Stimulated activated CD4-positive, alpha-beta T cell treated with anti-CD3 and anti-CD28 coated beads, TNF-alpha, amount 100 ng/mL, for 4 hours (primary cell): ENCODE measurements at places on chromosomes 2 and 18.

DNA sequence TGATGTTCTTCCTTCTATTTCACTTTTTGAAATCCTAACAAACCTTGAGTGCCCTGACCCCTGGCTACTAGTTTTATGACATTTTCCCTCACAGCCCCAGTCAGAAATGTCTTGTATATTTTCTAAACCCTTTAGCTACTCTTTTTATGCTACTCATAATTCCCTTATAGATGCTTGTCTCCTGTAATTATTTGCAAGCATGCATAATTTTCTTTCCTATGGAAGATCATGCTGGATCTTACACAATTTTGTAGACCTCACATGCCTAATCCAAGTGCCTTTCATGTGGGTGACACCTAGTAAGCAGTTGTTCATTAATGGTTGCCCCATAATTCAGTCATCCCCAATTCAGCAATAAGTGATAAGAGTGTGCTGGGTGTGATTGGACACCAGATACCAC is 6.9 kb downstream of the GPD2 start:
- DNase-seq: no peak

DNA sequence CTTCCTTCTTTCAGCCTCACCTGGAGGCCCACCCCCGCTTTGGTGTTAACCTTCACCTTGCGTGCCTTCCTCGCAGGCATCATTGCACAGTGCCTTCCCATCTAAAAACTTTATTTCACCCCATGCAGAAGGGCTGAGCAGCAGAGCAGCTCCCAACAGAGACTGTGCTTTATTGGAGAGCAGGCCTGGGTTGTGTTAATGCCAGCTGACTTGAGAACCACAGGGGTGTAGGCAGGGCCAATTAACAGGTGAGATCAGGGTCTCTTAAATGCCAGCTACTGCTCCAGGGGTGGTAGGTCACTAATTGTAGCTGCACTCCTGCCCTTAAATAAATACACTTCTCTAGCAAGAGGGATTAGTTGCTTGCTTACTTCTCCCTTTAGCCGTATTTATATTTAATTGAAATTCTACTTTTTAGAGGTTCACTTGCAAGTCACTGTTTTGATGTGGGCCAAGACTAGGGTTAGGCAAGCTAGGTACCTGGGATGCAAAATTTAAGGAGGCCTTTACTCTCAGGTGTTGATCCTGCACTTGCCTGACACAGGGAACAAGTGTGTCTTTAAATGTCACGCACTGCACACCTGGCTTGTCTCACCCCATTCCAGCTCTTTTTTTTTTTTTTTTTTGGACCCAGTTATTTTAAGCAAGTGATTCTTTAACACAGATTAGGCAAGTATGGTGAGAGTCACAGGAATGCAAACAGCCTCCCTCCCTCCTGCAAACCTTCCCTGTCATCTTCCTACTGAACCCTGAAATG is 54.5 kb downstream of the LYPD1 start:
- DNase-seq: no peak

DNA sequence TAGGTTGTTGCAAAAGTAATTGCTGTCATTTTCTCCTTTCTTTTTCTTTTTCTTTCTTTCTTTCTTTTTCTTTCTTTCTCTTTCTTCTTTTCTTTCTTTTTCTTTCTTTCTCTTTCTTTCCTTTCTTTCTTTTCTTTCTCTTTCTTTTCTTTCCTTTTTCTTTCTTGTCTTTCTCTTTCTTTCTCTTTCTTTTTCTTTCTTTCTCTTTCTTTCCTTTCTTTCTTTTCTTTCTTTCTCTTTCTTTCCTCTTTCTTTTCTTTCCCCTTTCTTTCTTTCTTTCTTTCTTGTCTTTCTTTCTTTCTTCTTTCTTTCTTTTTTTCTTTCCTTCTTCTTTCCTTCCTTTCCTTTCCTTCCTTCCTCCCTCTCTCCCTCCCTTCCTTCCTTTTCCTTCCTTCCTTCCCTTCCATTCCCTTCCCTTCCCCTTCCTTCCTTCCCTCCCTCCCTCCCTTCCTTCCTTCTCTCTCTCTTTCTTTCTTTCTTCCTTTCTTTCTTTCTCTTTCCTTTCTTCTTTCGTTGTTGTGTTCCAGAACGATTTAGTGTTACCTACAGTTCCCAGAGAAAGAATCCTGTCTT is 178.9 kb downstream of the RPIA start:
- no peak for DNase-seq

- DNase-seq: no peak
These were observed 70.1 kb downstream of the SETBP1 start for GRCh38 chr18:44750774-44751173.
